ENCODE measurements at places on chromosomes 6 and 20.

GRCh38 chr6:161549977-161550655 is 276.3 kb upstream of the AGPAT4 start:
- DNase-seq, result no peak

GRCh38 chr20:11922561-11922960 is 4.9 kb downstream of the BTBD3 start:
- DNase-seq, result no peak

GRCh38 chr20:47971058-47971791 is 185.9 kb upstream of the SULF2 start:
- DNase-seq, result no peak

GRCh38 chr20:7798176-7798575 is 142.1 kb downstream of the HAO1 start:
- no peak for DNase-seq

DNA sequence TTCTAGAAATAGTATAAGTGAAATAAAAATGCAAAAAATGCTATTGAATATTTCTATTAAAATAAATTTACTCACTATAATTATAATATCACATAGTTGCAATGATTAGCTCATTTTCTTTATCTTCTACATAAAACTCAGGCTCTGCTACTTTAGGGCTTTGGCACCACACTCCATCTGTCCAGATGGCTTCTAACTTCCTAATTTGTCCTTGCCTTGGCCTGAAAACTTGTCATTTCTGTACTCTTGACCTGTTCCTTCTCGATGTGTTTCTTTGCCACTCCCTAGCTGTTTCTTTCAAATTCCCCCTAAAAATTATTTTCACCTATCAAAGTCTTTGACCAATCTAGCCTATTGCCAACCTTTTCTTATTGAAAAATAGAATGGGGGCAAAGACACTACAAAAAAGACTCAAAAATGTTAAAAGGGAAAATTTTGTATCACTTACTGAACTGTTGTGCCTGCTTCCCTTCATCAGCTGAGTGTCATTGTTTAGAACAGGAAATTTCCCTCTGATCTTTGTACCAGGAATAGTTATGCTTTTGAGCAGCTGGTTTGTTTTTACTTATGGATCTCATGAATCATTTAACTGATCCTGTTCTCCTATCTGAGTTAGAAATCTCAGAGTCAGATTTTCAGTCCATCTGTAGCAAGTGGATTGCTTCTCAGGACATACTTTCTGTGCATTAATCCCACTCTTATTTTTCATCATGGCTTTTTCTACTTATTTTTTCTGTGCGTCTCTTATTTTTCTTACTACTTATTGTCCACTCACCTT is 279.2 kb upstream of the CNR1 start:
- DNase-seq, result no peak

DNA sequence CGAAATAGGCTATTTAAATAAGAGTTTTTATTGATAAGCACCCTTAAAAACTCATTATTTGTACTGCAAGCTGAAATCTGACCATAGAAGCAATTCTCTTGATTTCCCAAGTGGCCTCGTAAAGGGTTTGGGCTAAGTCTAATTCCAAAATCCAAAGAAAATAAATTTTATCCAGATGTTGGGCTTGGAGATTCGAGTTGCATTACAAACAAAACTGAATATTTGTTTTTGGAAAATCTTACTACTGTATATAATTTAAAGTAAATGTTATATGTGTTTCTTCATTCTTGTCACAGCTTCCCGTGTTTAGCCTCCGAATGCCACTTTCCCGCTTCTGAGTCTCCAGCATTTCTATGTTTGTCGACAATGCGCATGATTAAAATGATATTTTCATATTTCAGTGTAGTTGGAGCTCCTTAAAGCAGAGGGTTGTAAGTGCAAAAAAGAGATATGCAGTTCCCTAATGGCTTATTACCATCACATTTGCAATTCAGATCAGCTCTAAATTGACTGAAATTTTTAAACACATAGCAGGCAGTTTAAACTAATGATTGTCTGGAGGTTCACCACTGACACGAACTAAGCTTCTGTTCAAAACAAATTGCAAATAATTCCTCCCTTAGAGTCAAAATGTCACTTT is 47.0 kb downstream of the PRL start:
- DNase-seq, result no peak

DNA sequence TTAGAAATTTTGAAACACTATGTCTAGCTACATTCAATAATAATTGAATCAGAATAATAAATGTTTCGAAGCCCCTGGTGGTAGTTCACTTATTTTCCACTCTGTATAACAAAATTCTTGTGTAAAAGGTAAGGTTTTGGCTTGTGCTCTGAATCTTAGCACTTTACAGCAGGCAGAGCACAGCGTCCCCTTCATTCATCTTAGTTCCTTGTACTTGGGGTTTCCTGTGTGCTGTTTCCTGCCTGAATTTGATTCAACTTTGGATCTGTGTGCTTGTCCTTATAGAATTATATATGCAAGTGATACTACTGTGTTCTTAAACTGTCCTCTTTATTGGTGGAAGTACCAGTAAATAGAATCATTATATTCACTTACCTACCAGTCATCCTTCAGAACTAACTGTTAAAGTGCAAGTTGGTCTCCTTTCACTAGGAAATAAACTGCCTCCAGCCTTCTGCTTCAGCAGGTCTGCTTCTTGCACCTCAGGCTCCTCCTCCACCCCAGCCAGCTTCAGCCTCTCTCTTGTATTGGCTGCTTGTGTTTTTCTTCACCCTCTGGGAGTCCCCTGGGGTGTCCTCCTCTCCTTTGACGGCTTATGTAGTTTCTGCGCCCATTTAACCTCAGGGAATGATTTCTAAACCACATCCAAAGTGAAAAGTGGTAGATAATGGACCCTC is 28.8 kb upstream of the TULP4 start:
- no peak for DNase-seq

GRCh38 chr6:19571176-19571575 is 266.0 kb upstream of the ID4 start:
- DNase-seq, result no peak

DNA sequence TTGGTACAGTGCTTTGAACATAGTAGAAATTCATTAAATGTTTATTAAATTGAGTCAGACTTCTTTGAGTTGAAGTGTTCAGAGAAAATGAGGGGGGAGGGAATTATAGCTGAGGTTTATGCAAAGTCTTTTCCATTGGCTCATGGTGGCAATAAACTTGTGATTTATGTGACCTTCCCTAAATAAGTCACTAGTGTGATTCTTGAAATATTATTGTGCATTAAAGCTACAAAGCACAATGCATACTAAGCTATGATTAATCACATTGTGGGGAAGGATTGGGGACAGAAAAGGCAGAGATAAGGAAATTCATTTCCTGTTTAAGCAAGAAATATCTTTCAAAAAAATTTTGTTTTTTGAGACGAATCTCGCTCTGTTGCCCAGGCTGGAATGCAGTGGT is 877.5 kb downstream of the TFAP2A start:
- no peak for DNase-seq

GRCh38 chr6:34044945-34045595 is 100.8 kb downstream of the GRM4 start:
- DNase-seq, result no peak

- no peak for DNase-seq
Measured at GRCh38 chr20:33917831-33918525, 75.7 kb upstream of the RALY start.

- DNase-seq, result no peak
Measured at GRCh38 chr6:139659711-139660110, 285.3 kb upstream of the CITED2 start.

GRCh38 chr20:13396022-13396421 is 174.9 kb downstream of the ISM1 start:
- DNase-seq, result no peak

GRCh38 chr6:131858765-131859415 is 51.1 kb downstream of the ENPP1 start:
- DNase-seq, result no peak

- DNase-seq, result no peak
Measured at GRCh38 chr6:34985236-34985635, 96.2 kb downstream of the ANKS1A start.

DNA sequence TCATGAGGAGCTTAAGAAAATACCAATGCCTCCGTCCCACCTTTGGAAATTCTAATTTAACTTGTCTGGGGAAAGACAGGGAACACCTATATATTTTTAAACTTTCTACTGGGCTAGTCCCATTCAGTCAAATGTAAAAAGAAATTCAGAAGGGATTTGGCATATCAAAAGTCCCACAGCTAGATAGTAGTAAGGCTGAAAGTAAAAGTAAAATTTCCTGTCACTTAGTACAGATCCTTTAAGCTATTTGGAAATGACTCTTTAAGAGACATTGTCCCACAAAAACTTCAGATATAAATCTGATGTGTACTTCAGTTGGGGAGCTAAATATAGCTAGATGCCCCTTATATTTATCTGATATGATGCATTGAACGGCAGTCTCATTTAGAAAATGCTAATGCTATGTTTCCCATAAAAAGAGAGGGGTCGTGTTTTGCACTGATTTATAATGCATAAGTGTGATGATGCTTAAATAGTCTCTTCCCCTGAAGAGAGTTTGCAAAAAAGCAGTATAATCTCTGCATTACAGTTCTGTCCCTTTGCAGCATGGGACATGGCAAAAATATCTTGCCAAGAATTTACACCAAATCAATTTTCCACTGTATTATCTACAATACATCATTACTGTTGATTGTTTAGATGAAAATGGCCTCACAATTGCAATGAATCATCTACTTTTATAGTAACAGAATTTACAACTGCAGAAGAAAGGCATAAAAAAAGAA is 860.8 kb upstream of the MAP3K7 start:
- DNase-seq, result no peak

GRCh38 chr6:1110164-1110563 is 201.7 kb upstream of the FOXQ1 start:
- DNase-seq, result no peak

DNA sequence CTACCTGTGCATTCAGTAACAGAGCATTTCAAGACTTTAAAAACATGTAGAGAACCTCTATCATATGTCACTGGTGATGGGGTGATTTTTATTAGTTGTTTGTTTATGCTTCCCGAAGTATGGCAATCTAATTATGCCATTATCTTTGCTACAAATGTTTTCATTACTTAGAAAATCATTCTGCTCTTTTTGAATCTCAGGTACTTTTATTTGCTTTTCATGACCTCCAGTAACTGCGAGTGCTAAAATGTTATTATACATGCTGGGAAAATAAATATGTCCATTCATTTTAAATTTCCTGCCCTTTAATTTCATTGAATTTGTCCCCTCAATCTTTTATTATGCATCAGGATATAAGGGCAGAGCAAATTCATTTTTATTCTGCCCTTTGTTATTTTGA is 515.7 kb downstream of the NKAIN2 start:
- no peak for DNase-seq

DNA sequence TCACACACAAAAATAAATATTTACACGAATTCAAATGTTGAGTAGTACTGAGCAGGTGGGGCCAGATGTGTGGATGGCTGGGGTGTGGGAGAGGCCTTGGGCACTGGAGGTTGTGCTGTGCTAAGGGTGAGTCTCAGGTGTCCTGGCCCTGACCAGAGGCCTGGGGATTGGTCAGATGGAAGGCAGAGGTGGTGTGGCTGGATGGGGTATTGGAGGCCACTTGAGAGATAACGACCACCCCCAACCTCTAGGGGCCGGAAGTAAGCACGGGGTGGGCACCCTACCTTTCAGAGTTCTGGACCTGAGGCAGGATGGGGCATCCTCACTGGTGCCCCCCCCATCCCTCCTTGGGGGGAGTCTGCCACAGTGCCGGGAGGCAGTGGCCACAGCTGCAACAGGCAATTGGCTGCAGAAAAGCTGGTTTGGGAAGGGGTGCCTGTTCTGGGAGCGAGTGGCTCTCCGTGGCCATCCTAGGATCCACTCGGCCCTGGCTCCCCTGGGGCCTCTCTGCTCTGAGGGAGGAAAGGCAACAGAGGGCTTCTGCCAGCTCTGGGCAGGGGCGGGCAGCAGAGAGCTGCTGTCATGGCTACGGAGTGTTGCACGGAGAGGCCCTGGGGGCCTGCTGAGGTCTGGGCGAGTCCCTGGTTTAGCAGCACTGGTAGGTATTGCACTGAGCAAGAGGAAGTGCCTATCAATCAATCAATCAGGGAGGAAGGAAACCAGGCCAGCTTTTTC is 87.6 kb downstream of the ASXL1 start:
- peak; percentile 55 for DNase-seq

DNA sequence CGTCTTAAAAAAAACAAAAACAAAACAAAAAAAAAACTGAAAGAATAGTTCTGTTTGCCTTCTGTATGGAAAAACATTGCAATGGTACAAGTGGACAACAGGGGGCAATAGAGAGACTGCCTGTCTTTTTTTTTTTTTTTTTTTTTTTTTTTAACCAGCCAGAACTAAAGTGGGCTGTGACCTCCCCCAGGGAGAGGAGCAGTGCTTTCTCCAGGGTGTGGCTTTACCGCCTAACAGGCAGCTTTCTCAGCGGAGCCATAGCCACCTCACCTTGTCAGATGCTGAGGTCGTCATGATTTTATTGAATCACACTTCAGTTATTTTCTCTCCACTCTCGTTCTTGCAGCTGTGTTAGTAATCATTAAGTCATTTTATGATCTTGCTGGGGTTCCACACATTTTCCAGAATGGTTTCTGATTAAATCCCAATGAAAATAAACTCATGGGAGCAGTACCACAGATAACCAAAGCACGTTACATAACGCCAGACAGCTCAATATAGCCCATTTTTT is 78.4 kb downstream of the GMPR start:
- no peak for DNase-seq

DNA sequence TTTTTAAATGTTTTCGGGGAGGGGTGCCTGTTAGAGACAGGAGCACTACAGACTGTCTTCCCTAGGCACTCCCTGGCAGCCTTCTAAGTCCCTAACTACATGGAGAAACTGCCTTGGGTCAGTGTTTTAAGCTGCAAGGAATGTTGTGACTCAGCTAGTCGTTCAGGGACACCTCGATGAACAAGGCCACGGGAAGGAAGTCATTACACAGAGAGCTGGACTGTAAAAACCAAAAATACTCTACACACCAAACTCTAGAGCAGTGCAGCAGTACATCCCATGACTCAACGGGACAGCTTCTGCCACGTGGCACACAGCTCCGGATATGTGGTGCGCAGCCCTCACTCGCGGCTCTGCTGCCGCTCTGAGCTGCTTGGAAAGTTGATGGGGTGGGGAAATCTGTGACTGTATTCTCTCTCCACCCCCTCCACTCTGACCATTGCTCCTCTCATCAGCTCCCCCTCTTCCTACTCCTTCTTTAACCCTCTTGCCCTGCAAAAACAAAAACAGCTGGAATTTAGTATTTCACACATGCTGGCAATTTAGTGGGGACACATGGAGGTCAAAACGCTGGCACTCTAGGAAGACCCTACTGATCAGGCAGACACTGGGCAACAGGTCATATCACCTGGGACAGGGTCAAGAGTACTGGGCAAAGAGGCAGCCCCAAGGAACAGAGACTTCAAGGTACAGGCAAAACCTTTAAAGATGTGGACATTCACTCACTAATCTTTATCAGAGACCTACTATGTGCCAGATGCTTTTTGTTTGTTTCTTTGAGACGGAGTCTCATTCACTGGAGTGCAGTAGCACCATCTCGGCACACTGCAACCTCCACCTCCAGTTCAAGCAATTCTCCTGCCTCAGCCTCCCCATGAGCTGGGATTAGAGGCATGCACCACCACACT is 10.9 kb upstream of the LPIN3 start:
- DNase-seq, result peak; percentile 6
